HT1080 (cell line): ENCODE measurements at places on chromosomes 4 and X. TPM values are rescaled to one million over a fixed set of nuclear protein-coding genes. Genes with fewer than 3 reads are reported as not detected.

GRCh38 chrX:154032653-154033052 lies 13.0 kb upstream of the IRAK1 start:
- no peak for DNase-seq

DNA sequence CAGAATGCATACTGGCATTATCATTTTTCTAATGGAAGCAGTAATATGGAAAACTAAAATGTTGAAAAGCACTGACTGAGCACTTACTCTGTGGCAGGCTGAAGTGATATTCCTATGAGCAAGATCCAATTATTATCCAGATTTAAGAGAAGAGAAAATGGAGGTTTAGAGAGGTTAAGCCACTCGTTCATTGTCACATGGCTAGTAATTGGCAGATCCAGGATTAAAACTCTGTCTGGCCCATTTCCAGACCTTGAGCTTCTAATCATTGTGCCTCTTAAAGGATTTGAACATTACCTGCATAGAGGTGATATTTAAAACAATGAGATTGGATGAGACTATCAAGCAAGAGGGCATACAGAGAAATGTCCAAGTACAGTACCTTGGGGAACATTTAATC lies 80.6 kb downstream of the MFAP3L start:
- DNase-seq = no peak

GRCh38 chr4:105305019-105305836 lies 158.6 kb downstream of the TET2 start:
- no peak for DNase-seq

DNA sequence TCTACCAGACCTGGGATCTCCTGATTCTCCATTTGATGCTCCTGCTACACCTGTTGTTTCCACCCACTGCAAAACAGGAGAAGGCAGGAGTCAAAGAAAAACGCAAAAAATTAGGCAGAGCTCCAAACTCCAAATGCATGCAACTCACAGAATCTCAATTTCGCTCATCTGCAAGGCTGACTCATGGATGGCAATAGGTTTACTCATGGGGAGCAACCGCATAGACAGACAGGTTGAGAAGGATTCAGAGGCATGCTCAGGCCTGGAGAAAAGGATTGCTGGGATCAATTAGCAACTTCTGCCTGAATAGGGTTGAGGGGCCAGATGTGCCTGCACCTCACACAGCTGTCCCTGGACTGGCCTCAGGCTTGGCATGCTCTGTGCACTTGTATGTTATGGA lies 231.0 kb downstream of the LDB2 start:
- DNase-seq = peak; percentile 74

DNA sequence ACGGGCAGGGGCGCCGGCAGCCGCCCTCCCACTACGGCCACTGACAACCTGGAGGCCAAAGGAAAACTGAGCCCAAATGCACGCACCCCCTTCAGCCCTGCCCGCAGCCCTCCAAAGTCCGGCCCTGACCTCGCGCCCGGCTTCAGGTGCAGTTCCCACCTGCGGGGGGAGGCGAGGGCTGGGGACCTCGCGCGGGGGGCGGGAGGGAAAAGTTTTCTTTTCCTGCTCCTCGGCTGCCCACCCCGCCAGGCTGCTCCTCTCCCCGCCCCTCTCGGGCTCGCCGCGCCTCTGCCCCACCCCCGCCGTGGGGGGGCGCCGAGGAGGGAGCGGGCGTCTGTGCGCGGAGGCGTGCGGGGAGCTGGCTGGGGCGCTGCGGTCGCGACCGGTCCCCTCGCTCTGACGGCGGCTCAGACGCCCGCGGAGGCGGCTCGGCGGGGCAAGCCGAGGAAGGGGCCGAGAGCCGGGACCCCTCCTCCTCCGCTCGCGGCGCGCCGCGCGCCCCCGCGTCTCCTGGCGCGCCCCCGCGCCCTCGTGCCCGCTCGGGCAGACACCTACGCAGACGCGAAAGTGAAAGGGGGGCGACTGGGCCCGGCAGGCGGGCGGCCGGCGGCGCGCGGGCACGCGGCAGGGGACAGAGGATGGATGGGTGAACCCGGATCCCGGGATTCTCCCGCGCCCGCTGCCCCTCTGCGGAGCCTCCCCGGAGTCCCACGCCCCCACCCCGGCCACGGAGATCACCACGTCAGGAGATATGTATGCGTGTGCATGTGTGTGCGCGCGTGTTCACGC lies 3.1 kb upstream of the NR3C2 start:
- peak; percentile 40 for DNase-seq

- peak; percentile 58 for DNase-seq
Measured at GRCh38 chr4:175536852-175537453, 275.1 kb downstream of the GPM6A start.

GRCh38 chr4:15402146-15402545 lies 25.7 kb upstream of the C1QTNF7 start:
- no peak for DNase-seq

- DNase-seq = no peak
Measured at GRCh38 chr4:12701384-12701783, 782.8 kb downstream of the RAB28 start.

COL4A6 gene
- 0.07 and 0.08 TPM in 2 replicates for total RNA-seq
